Gastroesophageal sphincter (tissue), 4 donors: ENCODE measurements at places on chromosomes 11 and 22. TPM values are rescaled to one million over a fixed set of nuclear protein-coding genes. Genes with fewer than 3 reads are reported as not detected.

- no peak for ATAC-seq
- no peaks in the 10 kb centered on the region for H3K36me3 ChIP-seq
- H3K4me1 ChIP-seq: peaks cover 11% of the 10 kb centered on the region
- peak overlapping the region; percentile 79 for H3K4me3 ChIP-seq
Observed at GRCh38 chr11:66258473-66258893, 10.0 kb upstream of the RAB1B start.

Gene TRIM48
- total RNA-seq: not detected

Gene SLC2A11
- total RNA-seq: 20.8 TPM

DNA sequence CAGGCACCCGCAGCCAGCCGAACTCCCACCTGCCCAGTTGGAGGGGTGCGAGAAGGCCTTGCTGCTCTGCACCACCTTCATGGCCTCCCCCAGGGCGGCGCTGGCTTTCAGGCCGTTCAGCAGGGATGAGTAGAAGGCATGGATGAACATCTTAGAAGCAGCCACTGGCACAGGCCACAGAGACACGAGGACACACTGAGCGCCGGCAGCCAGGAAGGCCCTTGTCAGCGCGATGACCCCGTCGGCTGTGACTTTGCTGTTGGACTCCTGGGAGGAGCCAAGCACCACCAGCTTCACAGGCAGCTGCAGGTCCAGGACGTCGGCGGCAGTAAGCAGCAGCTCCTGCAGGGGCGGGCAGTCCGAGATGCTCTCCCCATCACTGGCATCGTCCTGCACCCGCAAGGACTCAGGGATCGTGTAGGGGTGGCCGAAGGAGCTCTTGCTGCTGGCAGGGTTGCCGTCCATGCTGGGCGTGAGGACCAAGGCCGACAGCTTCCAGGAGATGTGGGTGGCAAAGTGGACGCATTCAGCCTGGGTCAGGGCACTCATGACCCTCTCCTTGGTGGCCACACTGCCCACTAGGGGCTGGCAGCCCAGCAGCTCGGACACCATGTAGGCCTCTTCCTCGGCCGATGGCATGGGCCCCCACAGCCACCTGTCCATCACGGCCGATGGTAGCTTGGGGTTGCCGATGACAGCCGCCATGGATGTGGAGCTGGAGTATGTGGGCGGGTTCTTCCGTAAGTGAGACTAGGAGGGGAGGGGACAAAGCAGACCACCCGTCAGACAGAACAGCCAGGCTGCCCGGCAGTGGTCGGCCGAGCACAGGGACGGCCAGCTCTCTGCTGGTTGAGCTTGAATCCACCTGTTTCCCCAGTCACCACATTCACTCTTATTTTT, 79.7 kb upstream of the PITPNB start:
- ATAC-seq: no peak
- H3K4me1 ChIP-seq: peaks cover 2% of the 10 kb centered on the region
- H3K36me3 ChIP-seq: no peaks in the 10 kb centered on the region
- H3K27me3 ChIP-seq: no peaks in the 10 kb centered on the region
- H3K27ac ChIP-seq: no peak overlapping the region

Gene TRPT1
- 41.4 TPM for total RNA-seq

- H3K36me3 ChIP-seq: no peaks in the 10 kb centered on the region
- no peak overlapping the region for H3K4me3 ChIP-seq
- peaks cover 75% of the 10 kb centered on the region for H3K4me1 ChIP-seq
- peak overlapping the region; percentile 81 for H3K27ac ChIP-seq
Observed at GRCh38 chr11:72626414-72626936, 47.7 kb downstream of the PDE2A start.

DNA sequence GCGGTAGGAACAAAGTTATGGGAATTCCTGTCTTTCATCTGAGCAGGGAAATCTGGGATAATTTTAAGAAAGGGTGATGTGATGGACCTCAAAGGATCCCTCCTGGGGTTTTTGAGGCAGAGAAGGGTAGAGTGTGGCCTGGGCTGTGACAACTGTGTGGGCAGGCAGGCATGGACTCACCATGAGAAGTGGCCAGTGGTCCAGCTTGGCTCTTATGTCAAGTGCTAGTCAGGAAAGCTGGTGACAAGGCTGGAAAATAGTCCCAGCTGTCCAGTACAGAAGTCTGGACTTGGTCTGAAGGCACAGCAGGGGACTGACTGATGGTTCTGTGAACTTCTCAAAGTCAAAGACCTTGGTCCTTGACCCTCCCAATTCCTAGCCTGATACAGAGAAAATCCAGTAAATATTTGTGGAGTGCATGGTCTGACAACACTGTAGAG, 1.7 kb downstream of the PPFIBP2 start:
- no peaks in the 10 kb centered on the region for H3K36me3 ChIP-seq
- no peak overlapping the region for H3K27ac ChIP-seq
- ATAC-seq: no peak
- H3K4me1 ChIP-seq: no peaks in the 10 kb centered on the region
- H3K27me3 ChIP-seq: no peaks in the 10 kb centered on the region

- H3K27me3 ChIP-seq: peaks cover 64% of the 10 kb centered on the region
- H3K27ac ChIP-seq: no peak overlapping the region
- H3K4me1 ChIP-seq: no peaks in the 10 kb centered on the region
Observed at GRCh38 chr22:42462016-42462415, 29.8 kb upstream of the NFAM1 start.

- no peaks in the 10 kb centered on the region for H3K4me1 ChIP-seq
- H3K36me3 ChIP-seq: no peaks in the 10 kb centered on the region
- H3K27ac ChIP-seq: no peak overlapping the region
- no peaks in the 10 kb centered on the region for H3K27me3 ChIP-seq
- H3K4me3 ChIP-seq: no peak overlapping the region
Observed at GRCh38 chr11:2666401-2666741, 33.4 kb downstream of the KCNQ1OT1 start.

GRCh38 chr22:25672289-25673084, 69.5 kb upstream of the MYO18B start:
- no peak overlapping the region for H3K4me3 ChIP-seq
- H3K4me1 ChIP-seq: no peaks in the 10 kb centered on the region
- no peaks in the 10 kb centered on the region for H3K27me3 ChIP-seq
- ATAC-seq: no peak

- H3K27me3 ChIP-seq: no peaks in the 10 kb centered on the region
- no peak for ATAC-seq
- no peaks in the 10 kb centered on the region for H3K4me1 ChIP-seq
- no peaks in the 10 kb centered on the region for H3K36me3 ChIP-seq
Observed at GRCh38 chr11:107249054-107249453, 208.6 kb downstream of the CWF19L2 start.

Gene HTATIP2
- 51.7 TPM for total RNA-seq

DNA sequence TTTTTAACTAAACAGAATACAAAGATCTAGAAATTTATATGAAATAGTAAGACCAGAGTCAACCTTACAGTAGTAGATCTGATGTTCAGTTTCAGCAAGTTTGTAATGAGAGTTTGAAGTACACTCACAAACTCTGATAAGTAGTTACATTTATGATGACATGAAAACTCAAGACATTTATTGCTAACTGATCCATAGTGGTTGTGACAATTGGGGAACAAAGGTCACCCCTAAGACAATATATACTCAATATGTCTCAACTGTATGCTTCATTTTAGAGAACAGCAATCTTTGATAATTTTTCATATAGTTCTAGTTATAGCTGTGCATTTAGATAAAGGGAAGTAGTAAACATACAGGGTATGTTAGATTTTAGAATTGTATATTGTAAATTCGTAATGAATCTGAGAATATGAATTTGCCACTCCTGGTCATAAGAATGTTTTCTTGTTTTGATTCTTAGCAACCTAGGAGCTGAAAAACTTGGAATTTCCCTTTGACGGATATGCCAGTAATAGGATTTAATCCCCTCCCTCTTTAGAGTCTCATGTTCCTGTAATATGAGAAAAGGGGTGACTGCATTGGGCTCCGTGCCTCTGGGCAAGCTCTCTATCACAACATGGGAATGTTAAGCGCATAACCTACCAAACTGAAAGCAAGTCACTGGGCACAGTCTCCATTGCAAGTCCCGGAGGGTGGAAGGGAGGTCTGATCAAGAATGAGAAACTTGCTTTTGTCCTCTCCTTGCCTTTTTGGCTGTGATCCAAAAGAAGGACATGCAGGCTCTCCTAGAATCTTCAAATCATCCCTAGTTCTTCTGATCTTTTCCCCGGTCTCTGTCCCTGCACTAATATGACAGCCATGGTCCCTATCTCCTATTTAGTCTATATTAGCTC, 11.4 kb downstream of the OR10D3 start:
- H3K36me3 ChIP-seq: no peaks in the 10 kb centered on the region
- H3K4me1 ChIP-seq: peaks cover 9% of the 10 kb centered on the region
- no peak overlapping the region for H3K27ac ChIP-seq
- no peak overlapping the region for H3K4me3 ChIP-seq
- H3K27me3 ChIP-seq: no peaks in the 10 kb centered on the region

Gene PRR33
- not detected for total RNA-seq

Gene CSNK2A3
- total RNA-seq: 0.78 TPM

Gene LMNTD2
- 1.0 TPM for total RNA-seq

GRCh38 chr11:108734956-108735559, 70.2 kb downstream of the DDX10 start:
- no peaks in the 10 kb centered on the region for H3K27me3 ChIP-seq
- no peak overlapping the region for H3K27ac ChIP-seq
- no peak for ATAC-seq
- peaks cover 4% of the 10 kb centered on the region for H3K4me1 ChIP-seq
- H3K4me3 ChIP-seq: no peak overlapping the region
- no peaks in the 10 kb centered on the region for H3K36me3 ChIP-seq

- no peak overlapping the region for H3K4me3 ChIP-seq
- ATAC-seq: no peak
- H3K27ac ChIP-seq: no peak overlapping the region
- peaks cover 15% of the 10 kb centered on the region for H3K4me1 ChIP-seq
Observed at GRCh38 chr22:25701056-25701780, 40.8 kb upstream of the MYO18B start.

GRCh38 chr22:24429411-24430365, 2.3 kb downstream of the ADORA2A start:
- peaks cover 10% of the 10 kb centered on the region for H3K27me3 ChIP-seq
- no peak overlapping the region for H3K27ac ChIP-seq
- H3K4me3 ChIP-seq: no peak overlapping the region
- H3K36me3 ChIP-seq: no peaks in the 10 kb centered on the region

DNA sequence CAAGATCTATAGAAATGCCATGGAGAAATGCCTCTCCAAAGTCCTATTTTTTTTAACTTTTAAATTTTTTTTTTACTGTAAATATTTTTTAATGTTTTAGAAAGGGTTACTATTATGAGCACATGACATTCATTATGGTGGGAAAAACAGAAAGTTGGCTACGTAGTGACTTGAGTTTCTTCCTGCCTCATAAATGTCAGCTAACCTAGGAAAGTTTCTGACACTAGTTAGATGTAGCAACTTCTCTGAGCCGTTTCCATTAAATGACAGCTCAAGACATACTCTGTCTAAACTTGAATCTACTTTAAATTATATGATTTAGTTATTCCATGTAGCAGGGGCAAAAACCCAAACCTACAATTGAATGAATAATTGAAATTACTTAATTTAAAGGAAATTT, 18.4 kb upstream of the CTSC start:
- H3K4me1 ChIP-seq: no peaks in the 10 kb centered on the region
- H3K27ac ChIP-seq: no peak overlapping the region
- H3K36me3 ChIP-seq: no peaks in the 10 kb centered on the region
- no peaks in the 10 kb centered on the region for H3K27me3 ChIP-seq

Gene SLC1A2
- not detected for total RNA-seq

DNA sequence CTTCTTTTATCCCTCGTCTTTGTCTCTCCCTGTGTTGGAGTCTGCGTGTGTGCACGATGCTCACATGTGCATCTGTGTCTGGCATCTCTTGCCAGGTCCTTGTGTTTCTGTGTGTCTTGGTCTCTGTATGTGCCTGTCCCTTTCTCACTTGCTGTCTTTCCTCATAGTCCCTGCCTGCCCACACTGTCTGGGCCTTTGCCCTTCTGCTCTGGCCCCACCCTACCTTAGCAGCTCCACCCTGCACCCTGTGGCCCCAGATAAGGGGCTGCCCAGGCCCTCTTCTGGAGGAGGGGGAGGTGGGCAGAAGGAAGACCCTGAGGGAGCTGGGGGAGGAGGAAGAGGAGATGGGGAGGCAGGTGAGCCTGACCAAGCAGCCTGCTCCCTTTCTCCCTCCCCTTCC, 2.8 kb downstream of the EHBP1L1 start:
- H3K27ac ChIP-seq: no peak overlapping the region
- H3K27me3 ChIP-seq: no peaks in the 10 kb centered on the region
- no peak overlapping the region for H3K4me3 ChIP-seq
- H3K36me3 ChIP-seq: peaks cover 57% of the 10 kb centered on the region
- ATAC-seq: no peak
- H3K4me1 ChIP-seq: peaks cover 89% of the 10 kb centered on the region

DNA sequence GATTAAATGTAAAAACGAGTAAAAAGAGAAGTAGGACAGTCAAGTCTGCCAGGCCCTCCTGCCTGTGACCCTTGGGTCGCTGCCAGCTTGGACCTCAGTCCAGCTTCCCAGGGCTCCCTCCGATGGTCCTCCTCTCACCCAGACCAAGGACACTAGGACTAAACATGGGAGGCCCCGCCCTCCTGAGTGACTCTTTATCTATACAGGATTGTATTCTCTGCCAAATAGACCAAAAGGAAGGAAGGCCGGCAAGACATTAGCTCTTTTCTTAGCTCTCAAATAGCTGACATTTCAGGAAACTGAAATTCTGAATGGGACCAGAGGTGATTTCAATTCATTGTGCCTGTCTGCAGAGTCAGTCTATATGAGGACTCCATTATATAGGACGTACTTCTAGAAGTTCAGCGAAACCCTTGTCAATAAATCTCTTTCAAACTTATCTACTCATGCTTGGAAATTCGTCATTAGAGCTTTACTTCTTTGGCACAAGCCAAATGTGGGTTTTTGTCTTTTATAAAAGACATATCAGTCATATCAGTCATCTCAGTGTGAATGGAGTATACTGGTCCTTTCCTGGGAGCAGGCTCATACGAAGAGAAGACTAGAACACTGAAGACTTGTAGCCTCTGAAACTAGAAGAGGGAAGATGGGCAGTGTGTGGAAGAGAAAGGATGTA, 28.5 kb downstream of the ADORA2A start:
- ATAC-seq: no peak
- peaks cover 13% of the 10 kb centered on the region for H3K4me1 ChIP-seq
- no peak overlapping the region for H3K4me3 ChIP-seq
- no peaks in the 10 kb centered on the region for H3K36me3 ChIP-seq
- H3K27me3 ChIP-seq: no peaks in the 10 kb centered on the region

GRCh38 chr22:46971099-46971763, 208.8 kb downstream of the TBC1D22A start:
- peaks cover 20% of the 10 kb centered on the region for H3K36me3 ChIP-seq
- no peak overlapping the region for H3K4me3 ChIP-seq

Gene C1QTNF5
- 52.1 TPM for total RNA-seq

- no peak overlapping the region for H3K4me3 ChIP-seq
- H3K4me1 ChIP-seq: no peaks in the 10 kb centered on the region
- no peak overlapping the region for H3K27ac ChIP-seq
- H3K27me3 ChIP-seq: peaks cover 6% of the 10 kb centered on the region
- no peaks in the 10 kb centered on the region for H3K36me3 ChIP-seq
- ATAC-seq: no peak
Observed at GRCh38 chr11:69189059-69189458, 33.3 kb downstream of the SMIM38 start.

Gene CHRNA10
- not detected for total RNA-seq

GRCh38 chr11:27506200-27507182, at the start of gene LIN7C:
Gene LIN7C, minus strand, starts transcription at chr11:27506769. Its CDS starts 17 bp downstream, at chr11:27506752.
- H3K36me3 ChIP-seq: peaks cover 12% of the 10 kb centered on the region
- H3K4me1 ChIP-seq: peaks cover 15% of the 10 kb centered on the region
- H3K27ac ChIP-seq: peak within 1 kb of the TSS; percentile 95
- peak within 1 kb of the TSS; percentile 75 for H3K4me3 ChIP-seq
- peak; percentile 97 for ATAC-seq

Gene FOSL1
- total RNA-seq: 6.3 TPM

Gene GGTLC2
- total RNA-seq: not detected

Gene OR10A2
- not detected for total RNA-seq

Gene MIOX
- total RNA-seq: not detected

GRCh38 chr11:126362879-126363655, 7.6 kb downstream of the ST3GAL4 start:
- no peak overlapping the region for H3K27ac ChIP-seq
- no peaks in the 10 kb centered on the region for H3K36me3 ChIP-seq
- H3K4me1 ChIP-seq: no peaks in the 10 kb centered on the region
- ATAC-seq: no peak
